ENCODE measurements at places on chromosomes 1 and 21.
A peak's percentile ranks its signal among the peaks of the same experiment; 100 is the strongest.

DNA sequence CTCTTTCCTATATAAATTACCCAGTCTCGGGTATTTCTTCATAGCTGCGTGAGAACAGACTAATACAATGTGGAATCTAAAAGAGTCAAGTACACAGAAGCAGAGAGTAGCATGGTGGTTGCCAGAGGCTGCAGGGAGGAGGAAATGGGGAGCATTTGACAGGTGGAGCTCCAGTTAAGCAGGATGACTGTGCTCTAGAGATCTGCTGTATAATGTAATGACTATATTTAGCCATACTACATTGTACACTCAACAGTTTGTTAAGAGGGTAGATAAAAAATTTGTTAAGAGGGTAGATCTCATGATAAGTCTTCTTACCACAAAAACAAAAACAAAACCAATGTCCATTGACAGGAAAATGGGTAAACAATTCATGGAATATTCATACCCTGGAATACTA lies 82.1 kb downstream of the MT1HL1 start:
- no peak for DNase-seq

DNA sequence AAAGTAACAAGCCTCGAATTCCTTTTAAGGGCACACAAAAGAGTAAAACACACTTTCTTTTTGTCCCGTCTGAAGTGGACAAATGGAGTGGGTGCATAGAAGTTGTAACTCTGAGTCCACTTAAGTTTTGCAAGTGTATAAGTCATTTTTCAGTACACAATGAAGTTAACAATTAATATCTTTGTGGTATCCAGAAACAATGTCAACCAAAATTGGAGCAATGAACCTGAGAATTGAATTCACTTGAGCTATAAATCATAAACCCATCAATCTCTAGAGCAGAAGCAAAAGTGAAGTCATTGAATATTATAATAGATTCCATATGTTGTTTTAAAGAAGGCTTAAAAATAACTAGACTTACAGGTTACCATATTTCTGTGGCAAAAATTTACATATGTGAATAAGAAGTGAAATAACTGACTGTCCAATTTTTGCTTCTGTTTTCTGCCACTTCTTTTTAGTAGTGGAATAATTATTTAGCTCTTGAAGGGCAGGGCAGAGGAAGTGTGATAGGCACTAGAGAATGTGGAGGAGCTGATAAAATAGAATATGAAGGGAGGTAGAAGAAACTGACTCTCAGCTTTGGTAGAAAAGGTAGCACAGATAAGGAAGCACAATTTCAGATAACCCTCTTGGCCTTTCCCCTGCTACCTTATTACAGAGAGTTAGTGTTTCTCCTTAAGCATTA lies 73.9 kb upstream of the RGL1 start:
- DNase-seq, result no peak

- no peak for DNase-seq
These were observed 7.7 kb downstream of the NENF start for GRCh38 chr1:212440419-212440818.

GRCh38 chr1:57423135-57423655 lies 665 bp downstream of the DAB1 start:
- DNase-seq, result no peak

DNA sequence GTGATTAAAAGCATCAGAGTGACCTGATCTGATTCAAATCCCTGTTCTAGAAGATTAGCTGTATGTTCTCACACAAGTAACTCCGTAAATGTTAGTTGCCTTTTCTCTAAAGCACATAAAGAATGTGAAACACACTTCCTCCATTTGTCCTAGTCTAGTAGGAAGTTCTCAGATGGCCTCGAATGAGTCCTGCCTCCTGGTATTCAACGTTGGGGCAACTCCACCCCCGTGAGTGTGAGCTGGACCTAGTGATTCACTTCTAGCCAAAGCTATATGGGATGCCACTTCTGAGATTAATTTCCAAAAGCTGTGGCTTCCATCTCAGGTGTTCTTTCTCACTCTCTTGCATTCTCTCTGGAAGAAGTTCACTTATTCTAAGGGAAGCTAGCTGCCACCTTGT lies 267.6 kb downstream of the GPATCH2 start:
- no peak for DNase-seq

DNA sequence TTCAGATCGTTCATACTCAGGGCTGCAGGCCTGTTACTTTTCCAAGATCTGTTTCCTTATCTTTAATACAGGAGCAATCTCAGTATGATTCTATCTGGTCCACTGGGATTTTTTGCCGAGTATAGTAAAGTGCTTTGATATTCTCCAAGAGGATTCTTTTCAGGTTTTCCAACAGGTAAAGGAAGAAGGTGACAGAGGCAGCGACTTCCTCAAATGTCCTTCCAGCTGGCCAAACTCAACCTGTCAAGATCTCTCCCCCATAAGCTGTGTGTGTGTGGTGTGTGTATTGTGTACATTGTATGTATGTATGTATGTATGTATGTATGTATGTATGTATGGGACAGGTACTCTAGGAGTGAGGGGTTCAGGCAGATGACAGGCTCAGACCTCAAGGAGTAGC lies 1.1 kb downstream of the AKR1A1 start:
- DNase-seq, result no peak

- no peak for DNase-seq
These were observed 30.3 kb upstream of the USP1 start for GRCh38 chr1:62406576-62406975.

DNA sequence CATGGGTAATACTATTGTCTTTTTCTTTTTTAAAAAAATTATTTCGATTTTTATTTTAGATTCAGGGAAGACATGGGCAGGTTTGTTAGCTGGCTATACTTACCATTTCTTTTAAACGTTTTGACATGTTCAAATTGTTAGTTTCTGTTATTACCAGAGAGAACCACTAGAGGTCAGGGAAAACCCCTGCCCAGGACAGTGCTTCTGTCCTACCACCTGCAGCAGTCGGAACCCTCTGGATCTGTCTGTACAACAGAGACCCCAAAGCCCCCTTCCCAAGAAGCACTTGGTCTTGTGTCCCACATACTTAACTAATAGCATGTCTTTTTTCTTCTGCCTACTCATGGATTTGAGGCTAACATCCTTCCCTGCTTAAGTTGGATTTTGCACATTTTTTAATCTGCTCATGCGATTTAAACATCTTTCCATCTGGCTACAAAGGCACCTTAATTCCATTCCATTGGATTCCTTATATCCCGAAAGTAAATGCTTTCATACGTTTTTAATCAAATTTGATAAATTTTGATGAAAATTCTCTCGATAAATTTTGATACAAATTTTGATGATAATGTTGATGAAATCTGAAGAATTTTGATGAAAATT lies 10.0 kb upstream of the C1orf115 start:
- peak; percentile 22 for DNase-seq

DNA sequence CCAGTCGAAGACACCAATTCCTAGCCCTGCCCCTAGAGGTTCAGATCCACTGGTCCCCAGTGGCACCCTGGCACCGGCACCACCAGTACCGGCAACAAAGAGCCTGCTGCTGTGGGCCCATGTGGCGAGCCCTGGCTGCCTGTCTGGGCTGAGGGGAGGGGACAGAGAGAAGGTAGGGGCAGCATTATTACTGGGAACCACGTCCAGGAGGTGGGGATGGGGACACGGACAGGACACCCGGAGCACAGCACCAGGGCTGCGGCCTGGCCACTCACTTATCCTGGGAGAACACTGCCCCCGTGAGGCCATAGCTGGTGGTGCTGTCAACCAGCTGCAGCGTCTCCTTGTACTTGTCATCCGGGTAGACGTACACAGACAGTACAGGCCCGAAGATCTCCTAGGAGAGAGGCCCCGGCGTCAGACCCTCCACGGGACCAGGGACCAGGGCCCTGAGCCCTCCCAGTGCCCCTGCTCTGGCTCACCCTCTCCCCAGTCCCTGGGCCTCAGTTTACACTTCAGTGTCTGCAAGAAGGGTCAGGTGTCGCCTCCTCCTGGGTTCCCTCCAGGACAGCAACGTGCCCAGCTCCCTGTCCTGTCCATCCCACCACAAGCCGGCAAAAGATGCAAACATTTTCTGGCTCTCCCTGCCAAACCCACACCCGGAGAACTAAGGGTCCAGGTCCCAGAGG lies 15.8 kb upstream of the TAS1R2 start:
- peak; percentile 49 for DNase-seq

DNA sequence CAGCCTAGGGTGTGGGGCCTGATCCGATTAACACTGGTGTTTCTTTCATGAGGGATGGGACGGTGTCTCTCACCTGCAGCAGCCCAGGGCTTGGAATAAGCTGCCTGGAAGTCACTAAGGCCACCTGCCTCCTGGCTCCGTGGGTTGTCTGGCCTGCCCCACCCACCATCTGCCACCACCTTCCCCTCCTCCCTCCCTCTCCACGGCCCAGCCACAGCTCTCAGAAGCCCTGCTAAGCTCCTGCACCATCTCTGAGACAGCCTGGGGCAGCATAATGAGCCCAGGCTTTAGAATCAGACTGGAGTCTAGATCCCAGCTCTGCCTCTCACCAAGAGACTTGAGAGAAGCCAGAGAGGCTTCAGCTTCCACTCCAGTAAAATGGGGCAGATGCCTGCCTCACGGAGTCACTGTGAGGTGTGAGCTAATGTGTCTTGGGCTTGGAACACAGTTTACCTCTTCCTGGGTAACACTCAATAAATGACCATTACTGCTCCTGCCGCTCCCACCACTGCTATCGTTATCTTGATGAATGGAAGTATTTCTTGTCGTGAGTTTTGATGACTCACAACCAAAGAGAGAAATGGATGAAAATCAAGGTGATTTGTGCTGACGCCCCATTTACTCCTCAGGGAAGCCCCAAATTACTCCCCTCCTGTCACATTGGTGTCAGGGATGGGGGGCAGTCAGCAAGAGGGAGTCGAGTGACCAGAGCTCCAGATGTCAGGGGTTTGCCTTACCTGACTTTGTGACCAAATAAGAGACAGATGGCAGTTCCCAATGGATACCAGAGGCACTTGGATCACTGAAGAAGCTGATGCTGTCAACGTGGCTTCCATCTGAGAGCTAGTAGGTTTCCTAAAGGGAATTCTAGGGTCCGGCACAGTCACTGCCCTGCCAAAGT lies 23.5 kb upstream of the C1QA start:
- no peak for DNase-seq

DNA sequence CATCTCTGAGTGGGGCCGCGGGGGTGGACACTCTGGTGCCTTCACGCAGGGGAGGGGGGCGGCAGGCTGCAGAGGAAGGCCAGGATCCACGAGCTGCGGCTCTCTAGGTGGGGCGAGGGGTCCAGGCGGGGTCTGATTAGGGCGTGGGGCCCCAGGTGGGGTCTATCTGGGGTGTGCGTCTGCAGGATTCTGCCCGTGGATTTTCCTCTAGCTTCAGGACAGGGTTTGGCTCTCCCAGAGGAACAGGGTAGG lies 6.3 kb downstream of the JMJD4 start:
- DNase-seq, result no peak

GRCh38 chr1:37958690-37959089 lies 11.8 kb upstream of the INPP5B start:
- DNase-seq, result no peak

DNA sequence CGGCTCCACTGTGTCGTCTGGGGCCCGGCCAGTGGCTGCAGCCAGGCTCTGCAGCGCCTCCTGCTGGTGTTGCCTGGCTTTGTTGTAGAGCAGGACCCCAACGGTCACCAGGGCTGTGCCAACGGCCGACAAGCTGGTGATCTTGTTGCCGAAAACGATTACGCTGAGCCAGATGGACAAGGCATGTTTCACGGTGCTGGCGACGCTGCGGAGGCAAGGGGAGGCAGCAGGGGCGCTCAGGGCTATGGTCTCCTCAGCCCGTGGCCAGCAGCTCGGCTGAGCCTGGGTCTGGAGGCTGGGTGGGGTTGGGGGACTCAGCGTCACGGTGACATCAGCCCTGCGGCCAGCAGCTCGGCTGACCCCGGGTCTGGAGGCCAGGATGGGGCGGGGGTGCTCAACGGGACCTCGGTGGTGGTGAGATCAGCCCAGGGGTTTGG lies 7.0 kb upstream of the CDK11B start:
- no peak for DNase-seq

GRCh38 chr1:230002164-230002803 lies 64.8 kb upstream of the GALNT2 start:
- no peak for DNase-seq

Measured in CD4-positive, alpha-beta memory T cell (primary cell).